ENCODE measurements at places on chromosomes 16 and 17.

DNA sequence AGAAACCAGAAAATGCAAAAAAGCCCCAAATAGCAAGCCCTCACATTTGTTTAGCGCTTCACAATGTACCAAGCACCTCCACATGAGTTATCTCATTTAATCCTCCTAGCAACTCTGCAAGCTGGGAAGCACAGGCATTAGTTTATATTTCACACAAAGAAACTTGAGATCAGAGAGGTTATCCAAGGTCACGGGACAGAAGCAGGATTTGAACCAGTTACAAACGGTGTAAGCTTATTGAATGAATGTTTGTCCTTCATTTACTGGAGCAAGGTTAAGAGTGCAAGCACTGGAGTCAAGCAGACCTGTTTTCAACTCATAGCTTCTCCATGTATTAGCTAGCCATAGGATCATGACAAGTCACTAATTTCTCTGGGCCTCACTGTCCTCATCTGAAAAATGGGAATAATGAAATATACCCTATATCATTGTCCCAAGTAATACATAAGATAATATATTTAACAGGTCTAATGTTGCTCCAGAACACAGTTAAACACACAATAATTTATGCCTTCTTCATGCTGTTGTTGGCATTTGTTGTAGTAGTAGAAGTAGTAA is 6.1 kb upstream of the HLF start:
- DNase-seq, result no peak

DNA sequence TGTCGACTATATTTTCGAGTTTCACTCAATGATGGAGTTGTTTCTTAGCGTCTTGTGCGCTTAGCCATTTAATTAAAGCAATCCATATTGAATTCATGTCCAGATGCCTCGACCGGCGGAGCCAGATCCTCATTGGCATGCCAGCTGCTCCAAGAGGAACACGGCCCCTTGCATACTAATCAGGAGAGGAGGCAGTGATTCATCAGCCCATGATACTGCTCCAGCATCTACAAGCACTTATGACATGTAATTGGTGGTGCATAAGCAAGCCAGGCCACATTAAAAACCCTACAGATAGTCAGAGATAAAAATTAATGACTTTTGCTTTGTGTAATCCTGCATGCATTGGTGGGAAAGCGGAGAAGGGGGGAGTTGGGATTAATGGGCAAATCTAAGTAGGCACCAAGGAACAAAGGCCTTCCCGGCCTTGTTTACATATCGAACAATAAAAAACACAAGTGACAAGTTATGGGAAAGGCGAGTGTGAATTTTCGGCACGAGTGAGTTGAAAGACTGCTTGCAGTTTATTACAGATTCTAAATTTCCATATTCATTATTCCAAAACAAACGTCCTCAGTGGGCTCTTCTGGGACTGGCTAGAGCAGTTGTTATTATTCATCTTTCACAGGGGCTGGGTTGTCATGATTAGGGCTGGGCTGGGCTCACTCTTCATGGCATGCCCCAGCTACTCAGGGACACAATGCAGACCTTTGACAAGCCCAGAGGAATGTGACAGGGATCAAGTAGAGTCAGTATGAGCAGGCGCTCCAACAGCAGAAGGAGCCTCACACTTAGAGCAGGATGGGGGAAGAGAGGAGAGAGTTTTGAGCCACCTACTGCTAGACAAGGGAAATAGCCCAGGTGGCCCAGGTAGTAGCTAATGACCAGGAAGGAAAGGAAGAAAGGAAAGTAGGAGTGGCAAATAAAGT is 281.7 kb upstream of the ZFHX3 start:
- DNase-seq, result no peak

DNA sequence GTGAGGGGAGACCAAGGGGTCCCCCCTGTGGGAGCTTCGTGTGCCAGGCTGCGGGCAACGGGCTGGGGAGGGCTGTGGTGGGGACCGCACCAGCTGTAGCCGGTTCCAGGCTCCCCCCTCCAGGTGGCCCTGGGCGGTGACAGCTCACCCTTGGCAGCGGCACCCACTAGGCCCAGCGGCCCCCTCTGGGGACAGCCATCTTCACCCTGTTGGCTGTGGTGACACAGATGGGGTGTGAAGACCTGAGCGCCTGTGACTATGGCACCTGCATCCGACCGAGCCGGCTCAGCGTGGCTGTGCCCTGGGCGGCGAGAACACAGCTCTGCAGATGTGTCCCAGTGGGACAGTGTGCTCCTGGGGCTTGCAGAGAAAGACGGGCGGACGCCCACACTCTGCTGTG is 1.1 kb upstream of the C1QTNF8 start:
- no peak for DNase-seq

DNA sequence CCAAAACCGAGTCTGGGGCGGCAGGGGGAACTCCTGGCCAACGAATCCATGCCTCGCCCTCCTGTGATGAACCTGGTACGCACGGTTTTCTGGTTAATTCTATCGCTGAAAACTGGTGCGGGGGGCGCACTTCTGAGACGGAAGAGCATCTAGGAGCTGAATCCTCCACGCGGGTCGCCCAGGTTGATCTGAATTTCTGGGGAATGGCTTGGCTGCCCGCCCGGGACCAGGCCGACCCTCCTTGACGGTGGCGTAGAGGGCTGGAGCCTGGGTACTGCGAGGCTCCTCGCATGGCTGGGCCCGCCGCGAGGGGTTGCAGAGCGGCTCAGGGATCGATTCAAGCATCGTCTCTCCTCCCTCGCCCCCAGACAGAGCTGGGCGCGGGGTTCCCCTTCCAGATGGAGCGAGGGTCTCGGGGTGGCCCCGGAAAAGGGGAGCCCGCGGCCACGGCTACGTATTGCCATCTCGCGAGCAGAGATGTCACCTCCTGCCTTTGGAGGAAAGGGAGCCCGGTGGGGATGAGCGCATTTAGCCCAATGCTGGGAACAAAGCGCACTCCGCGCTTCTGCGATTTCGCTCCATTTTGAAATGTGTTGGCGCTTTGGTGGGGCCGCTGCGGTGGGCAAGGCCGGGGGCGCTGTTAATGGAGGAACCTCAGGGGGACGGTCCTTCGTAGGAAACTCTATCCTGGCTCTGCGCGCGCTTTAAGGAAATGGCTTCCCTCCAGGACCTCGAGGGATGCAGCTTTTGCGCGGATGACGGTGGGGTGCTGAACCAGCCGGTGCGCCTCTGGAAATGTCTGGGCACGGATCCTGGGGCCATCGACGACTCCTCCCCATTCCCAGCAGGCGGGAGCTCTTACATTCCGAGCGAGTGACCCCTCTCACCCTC is 2.7 kb downstream of the MAPT start:
- no peak for DNase-seq

DNA sequence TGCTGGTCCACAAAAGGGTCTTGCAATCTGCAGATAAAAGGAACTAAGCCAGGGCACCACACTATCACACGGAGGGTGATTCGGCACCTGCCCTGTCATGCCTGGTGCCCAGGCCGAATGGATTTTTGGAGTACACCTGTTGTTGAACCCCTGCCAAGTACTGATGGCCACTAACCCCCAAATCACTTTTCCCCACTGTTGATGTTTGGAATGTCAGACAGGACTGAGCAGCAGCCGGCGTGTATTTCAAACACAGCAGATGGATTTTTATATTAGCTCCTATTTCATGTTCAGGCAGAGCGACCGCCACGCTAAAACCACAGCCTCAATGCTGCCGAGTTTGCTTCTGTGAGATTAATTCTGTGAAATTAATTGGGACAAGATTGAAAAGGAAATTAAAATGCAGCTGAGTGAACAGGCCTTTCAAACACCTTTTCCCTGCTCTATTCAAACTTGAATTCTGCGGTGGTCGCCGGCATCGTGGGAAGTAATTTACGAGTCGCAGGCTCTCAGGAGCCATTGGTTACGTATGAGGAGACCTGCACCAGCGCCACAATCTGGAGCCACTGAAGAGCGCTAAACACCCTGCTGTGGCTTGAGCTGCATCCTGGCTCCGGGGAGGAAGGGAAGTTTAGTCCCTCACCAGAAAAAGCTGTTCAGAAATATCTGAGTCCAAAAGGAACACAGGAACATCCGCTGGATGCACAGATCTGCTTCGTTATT is 48.5 kb downstream of the SNX11 start:
- DNase-seq, result no peak
